IPS DF 19.7 (cell line): ENCODE measurements at places on chromosomes 4 and X.

DNA sequence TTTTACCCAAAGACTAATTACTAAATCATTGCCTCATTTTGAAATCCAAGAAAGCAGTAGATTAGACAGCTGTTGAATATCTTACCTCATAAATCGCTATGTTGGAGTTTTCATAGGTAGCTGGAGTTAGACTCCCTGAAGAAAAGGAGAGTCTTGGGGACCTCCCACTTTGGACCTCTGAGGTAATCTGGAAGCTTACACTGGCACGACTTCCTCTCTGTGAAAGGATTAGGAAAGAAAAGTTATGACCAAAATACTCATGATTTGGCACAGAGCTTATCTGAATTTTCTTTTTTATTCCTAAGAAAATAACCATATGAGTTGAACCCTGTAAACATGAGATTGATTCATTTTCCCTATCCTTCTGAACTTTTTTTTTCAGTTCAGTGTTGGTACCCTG lies 40.6 kb downstream of the GUCY2F start:
- no peak for DNase-seq

DNA sequence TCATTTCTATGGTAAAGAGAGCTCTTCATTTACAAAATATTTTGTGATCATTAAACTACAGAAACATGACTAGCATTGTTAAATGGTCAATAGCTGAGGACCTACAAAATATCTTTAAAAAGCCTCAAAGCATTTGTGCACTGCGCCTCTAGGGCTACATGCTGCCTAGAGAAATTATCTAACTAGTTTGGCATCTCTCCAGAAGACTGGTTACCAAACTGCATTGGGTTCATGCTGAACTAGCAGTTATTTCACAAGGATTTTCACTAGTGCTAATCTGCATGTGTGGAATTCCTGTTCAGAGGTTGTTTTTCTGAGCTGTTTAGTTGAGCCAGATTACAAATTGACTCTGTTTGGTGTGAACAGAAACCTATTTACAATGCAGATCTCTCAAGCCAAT lies 58.5 kb upstream of the PITX2 start:
- DNase-seq = no peak

DNA sequence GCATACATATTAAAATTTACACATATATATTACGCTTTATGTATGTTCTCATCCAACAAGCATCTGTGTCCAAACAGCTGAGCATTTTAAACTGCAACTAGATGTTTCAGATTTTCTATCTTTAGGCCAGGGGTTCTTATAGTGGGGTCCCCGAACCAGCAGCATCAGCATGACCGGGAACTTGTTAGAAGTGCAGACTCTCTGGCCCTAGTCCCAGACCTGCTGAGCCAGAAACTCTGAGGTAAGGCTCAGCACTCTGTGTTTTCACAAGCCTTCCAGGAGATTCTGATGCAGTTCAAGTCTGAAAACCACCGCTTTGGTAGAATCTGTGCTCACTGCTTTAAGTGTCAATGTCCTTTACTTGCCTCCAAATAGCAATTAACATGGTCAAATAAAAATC lies 266.2 kb upstream of the CASK start:
- no peak for DNase-seq

- DNase-seq = no peak
These were observed 1.7 kb upstream of the ZFP92 start for GRCh38 chrX:153409414-153410101.

DNA sequence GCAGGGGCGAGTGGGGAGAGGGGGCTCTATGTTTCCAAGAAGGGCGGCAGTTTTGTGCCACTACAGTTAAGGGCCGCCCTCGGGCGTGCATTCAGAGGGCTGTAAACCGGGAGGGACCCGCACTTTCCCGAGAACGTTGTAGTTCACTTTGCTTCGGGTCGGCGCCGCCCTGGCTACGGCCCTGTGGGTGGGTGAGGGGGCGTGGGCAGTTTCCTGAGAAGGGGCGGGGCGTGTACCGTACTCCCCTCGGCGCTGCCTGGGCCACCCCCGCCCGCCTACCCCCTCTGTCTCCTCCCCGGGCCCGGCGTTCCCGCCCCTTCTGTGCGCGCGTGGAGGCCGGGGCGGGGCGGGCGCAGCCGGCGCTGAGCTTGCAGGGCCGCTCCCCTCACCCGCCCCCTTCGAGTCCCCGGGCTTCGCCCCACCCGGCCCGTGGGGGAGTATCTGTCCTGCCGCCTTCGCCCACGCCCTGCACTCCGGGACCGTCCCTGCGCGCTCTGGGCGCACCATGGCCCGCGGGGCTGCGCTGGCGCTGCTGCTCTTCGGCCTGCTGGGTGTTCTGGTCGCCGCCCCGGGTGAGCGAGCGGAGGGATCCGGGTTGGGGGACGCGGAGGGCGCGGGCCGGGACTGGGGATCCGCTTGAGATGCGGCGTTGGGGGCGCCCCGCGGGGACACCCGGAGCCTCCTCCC lies at the start of gene CD99:
CD99 (plus strand) TSS at position 440 of the 687 bp plus-strand sequence; CDS start at position 506, 66 bp downstream.
- no peak for DNase-seq

DNA sequence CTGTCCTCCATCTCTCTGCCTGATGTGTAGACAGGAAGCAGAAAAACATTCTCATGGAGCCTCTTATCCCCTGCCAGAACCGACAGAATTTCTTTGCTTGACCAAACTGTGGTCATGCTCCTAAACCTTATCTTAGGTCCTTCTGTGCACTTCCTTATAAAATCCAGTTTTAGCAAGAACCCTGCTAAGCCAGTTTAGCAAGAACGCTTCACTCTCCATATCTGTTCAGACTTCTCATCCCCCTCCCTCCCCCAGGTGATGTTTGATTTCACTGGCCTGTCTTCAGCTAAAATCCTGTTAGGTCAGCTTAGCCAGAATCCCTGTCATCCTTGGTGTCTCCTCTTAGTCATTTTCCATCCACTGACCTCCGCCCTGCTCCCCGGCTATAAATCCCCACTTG lies 1130.9 kb upstream of the PRKX start:
- no peak for DNase-seq

GRCh38 chrX:48698306-48698705 lies 1.8 kb downstream of the SUV39H1 start:
- no peak for DNase-seq

DNA sequence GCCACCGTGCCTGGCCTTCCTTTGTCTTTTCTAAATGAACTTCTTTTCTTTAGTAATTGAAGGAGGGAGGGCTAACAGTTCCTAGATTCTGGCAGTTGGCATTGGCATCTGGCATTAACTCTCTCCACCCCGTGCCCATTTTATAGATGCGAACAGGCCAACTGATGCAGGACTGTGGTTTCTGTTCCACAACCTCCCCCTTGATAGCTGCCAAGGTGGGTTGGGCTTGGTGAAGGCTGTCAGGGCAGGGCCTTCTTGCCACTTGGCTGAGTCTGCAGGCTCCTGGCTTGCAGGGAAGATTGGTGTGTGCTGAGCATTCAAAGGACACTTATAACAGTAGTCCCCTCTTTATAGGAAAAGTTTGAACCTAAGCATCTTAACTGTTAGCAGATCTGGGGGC lies 4.3 kb downstream of the SOWAHD start:
- no peak for DNase-seq

- no peak for DNase-seq
These were observed 148.9 kb downstream of the ADAM29 start for GRCh38 chr4:175066923-175067627.

DNA sequence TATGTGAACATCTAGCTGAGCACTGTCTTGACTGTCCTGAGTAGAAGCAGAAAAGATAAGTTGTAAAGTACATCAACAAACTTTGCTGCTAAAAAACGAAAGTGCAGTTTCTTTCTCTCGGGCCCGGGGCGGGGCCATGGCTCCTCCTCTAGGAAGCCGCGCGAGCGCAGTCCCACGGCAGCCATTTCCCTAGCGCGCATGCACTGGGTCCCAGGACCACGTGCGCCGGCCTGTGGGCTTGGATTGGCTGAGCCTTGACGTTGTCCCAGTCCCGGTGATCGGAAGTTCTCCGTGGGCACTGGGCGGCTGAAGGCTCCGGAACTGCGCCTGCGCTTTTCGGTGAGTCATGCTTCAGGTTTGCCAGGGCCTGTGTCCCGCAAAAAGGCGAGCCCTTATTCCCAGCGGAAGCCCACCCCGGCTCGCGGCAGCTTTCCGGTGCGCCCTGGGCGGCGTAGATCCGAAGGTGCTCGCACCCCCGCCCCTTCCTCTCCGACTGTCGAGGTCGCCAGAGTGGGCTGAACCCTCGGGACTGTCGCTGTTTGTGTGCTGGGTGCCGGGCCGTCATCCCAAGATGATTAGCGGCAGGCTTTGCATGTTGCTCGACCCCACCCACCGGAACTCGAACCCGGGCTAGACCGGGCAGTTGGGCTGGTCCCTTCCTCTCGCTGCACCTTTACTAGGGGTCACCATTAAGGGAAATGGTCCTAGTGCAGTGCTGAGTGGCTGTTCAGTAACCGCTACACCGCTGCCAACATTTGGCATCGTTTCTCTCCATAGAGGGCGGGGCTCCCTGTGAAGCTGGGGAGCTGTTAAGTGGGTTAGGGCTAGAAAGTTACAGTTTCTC lies at the start of gene TCEANC:
TCEANC (plus strand) TSS at position 292 of the 844 bp plus-strand sequence. CDS start 9,368 bp downstream, outside the sequence.
- DNase-seq = peak; percentile 71

DNA sequence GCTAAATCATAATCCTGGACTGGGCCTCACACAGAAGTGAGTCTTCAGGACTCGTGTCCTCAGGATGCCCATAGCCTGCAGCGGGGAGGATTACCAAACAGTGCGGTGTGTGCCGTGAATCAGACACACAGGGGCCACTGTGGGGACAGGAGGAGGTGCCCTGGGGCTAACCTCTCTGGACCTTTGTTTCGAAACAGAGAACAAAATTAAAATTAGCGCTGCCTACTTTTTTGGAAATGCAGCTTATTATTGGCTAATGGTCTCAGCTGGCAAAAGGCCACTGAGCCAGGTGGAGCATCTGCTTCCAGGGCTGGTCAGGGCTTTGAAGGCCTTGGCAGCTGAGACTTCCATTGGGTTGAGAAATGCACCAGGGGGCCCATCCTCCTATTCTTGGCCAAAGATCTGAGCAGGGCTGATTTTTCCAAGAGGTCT lies 236.2 kb downstream of the EVC2 start:
- DNase-seq = no peak

DNA sequence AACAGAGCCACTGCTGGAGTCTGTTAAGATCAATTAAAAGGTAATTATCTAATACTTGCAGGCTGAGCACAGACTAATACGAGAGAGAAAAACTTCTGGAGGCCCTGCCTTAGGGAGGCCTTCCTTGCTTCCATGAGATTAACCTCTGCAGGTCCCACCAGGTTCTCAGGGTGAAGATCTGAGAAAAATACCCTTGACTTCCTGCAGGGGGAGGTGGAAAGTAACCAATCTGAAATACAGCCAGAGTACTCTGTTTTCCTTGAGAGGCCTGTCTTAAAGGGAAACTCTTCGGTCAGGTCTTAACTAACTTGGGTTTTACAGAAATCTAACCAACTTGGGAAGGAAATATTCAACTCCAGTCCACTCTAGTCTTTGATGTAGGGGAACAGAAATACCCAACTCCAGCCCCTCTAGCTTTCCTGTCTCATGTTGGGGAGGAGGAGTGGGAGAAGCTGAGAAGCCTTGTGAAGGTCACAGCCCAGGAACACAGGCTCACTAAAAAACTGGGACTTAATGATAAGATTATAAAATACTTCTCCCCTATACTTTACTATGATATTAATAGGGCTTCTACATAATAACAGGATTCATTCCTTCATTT lies 77.1 kb downstream of the TBCK start:
- no peak for DNase-seq

GRCh38 chr4:152997288-152997687 lies 61.2 kb downstream of the FHDC1 start:
- no peak for DNase-seq

- DNase-seq = no peak
These were observed 7.0 kb downstream of the SFRP2 start for GRCh38 chr4:153781717-153782416.

DNA sequence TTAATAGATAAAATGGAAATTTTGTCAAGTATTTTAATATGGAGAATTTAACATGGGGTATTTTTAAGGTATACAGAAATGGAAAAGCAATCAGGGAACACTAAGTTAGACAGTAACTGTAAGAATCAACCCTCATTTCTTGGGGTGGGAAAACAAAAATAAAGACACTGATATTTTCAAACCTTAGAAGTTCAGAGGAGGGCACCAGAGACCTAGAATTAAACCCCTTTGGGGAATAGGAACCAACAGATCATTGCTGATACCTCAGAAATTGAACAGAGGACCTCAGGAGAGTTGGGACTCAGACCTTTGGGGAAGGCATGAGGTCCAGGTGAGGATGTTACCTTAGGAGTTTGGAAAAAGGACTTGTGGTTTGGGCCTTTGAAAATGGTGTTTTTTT lies 435.6 kb downstream of the TMA16 start:
- no peak for DNase-seq

DNA sequence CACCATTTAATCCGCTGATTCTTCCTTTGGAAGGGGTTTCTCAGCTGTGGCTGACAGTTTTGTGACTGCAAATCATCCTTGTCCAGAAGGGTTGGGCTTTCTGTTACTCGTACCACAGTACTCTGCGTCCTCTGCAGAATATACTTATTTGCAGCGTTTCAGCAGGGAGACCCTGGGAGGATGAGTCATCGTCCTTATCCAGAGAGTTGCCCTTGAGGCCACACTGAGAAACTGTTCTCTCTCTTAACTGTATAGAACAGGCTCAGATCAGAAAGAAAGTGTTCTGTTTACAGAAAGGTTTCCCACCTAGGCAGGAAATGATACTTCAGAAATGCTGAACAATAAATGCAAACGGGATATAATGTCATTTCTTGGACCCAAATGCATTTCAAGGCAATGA lies 47.8 kb upstream of the DDX53 start:
- DNase-seq = peak; percentile 3

- DNase-seq = peak; percentile 61
These were observed 943.1 kb downstream of the ARAP2 start for GRCh38 chr4:35300996-35301774.

DNA sequence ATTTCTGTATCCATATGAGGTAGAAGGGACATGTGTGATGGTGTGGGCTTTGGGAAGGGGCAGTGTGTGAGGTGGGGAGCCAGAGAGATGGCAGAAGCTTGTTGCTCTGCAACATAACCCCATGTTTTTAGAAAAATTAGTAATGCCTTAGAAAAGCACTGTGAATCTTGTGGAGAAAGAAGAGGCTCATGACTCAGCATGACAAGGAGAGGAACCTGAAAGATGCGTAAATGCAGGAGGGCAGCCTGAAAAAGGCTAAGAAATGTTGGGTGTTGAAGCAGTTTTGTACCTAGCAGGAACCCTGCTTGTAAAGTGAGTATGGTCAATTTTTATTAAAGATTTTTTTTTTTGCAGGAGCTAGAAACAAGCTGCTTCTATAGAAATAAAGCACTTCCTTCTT lies 59.8 kb downstream of the ARSJ start:
- DNase-seq = no peak

DNA sequence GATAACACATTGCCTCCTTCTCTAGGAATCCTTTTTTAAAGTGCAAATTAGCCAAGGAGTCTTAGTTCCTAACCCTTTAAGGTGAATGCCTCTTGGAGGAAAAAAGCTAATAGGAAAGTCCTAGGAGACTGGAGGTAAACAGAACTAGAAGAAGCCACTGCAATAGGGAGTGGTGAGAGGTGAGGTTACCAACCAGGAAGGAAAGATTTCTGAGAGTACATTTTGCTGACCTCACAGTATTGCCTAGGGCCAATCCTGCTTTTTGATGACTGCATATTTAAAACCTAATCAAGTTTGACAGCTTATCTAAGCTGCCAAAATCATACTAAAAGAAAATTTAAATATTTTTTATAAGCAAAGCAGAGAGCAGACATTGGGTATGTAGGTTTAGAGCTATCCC lies 7.3 kb upstream of the CUL4B start:
- DNase-seq = no peak
